Right hindlimb (tissue), 1 donor: ENCODE measurements at places on chromosomes 12 and 14.

DNA sequence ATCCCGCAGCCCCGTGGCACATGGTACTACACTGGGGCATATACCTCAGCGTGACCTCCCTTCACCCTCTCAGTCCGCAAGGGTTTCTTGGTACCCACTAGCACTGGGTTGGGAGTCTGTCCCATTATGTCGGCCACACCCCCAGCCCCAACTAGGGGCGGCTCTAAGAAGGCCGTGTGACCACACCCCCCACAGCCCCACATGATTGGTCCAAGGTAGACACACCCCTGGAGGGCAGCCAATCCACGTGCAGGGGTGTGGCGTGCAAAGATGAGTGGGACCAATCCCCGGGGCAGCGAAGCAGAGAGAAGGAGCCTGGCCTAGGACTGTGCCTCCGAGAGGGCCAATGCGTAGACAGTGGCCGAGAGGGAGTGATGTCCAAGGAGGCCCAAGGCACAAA is 34.6 kb upstream of the BEGAIN start:
- DNase-seq, result peak; percentile 22

GRCh38 chr14:72333357-72333756 is 401.1 kb downstream of the RGS6 start:
- no peak for DNase-seq

DNA sequence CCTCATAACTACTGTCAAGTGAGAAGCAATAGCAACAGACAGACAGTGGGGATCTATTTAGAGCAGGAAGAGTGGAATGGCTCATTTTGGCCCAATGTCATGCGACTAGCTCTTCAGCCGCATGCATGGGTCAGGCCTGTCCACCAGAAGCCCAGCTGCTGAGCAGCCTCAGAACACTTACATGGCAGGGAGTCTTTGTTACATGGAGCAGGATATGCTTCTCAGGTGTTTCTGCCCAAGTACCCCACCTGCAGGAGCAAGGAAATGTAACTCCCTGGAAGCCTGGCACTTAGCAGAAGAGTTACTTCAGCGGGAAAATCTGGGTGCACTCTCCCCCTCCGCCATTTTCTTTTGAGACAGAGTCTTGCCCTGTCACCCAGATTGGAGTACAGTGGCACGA is 73.5 kb upstream of the ARHGAP5 start:
- no peak for DNase-seq

GRCh38 chr14:100737526-100737925 is 10.8 kb downstream of the DLK1 start:
- DNase-seq, result no peak

DNA sequence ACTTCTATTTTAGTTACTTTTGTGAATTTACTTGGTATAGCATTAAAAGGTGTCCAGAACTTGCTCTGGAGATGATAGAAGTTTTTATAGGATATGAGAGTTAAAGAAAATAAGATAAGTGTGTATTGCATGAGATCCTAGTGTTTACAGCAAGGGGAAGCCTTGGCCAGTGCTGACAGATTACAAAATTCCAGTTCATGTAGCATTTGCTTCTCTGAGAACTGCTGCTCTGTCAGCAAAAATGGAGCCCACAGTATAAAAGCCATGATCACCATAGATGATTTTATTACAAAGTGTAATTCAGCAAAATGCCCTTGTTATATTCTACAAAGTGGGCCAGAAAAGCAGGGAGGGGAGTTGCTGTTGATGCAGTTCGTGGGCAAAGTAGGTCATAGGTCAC is 40.0 kb upstream of the ATF1 start:
- no peak for DNase-seq

- peak; percentile 22 for DNase-seq
Measured at GRCh38 chr14:61322011-61322798, 826 bp downstream of the PRKCH start.

DNA sequence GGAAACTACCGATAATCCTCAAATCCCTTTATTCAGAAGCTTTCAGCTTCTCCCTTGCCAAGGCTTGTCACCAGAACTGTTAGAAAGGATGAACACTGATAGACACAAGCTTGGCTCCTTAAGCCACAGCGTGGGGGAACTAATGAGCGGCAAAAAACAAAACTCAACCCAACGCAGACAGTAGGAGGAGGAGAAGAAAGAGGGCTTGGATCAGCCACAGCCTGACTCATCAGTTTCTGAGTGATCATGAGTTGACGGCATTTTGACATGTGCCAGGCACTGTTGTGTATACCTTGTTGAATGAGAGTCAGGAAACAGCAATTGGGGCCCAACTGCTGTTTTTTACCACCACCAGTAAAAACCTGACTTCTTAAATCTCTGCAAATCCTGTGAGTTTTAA is 23.7 kb downstream of the PLXNC1 start:
- DNase-seq, result no peak

GRCh38 chr14:51260225-51260624 is 20.2 kb downstream of the TMX1 start:
- DNase-seq, result no peak

DNA sequence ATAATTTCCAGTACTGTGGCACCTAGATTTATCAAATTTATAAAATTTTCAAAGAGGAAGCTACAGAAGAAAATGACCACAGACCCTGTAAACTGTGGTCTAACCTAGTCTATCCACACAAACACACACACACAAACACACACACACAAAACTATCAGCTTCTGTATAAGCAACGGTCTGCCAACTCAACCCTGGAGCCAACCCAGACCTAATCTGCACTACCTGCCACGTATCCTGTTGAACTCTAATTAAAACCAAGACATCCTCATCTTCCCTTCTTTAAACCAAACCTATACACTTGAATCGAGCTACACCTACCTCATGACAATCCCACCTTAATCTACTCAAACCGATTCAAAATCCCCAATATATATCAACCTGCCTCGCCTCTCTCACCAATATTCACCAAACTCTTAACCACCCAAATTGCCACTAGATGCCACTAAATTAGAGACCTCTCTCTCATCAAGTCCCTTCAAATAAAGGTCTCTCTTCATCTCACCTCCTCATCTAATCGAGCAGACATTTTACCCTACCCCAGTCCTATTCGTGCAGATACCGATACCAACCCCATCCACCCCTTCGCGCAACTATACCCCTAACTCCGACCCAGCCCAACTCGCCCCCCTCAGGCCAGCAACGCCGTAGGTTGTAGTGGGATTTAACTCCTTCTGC is 808 bp downstream of the ACIN1 start:
- no peak for DNase-seq

- DNase-seq, result no peak
Measured at GRCh38 chr14:91376547-91377477, 40.8 kb downstream of the CCDC88C start.

DNA sequence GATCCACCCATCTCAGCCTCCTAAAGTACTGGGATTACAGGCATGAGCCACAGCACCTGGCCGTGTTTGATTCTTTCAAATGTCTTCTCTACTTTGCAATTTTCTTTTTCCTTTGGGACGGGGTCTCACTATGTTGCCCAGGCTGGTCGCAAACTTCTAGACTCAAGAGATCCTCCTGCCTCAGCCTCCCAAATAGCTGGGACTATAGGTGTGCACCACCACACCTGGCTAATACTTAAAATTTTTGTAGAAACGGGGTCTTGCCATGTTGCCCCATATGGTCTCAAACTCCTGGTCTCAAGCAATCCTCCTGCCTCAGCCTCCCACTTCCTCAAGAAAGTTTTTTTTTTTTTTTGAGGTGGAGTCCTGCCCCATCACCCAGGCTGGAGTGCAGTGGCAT is 1.7 kb downstream of the GATC start:
- DNase-seq, result no peak

DNA sequence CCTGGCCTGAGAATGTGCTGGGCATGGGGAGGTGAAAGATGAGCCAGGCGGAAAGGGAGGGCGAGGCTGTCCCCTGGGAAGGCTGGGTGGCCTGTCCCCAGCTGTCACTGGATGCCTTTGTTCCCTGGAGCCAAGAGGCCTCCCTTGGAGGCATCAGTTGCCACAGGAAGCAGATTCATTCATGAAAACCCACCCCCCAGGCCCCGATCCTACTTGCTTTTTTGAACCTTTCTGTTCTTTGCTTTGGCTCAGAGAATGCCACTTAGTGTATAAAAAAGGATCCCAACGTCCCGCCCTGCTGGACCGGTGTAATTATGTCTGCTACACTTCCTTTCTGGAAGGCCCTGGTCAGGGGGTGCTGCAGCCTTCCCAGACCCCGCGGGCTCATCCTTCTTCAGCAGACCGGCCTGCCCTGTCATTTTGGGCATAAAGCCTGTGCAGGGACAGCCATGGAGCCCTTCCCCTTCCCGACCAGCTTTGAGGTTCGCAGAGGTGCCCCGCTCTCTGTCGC is 220.2 kb downstream of the SLC41A2 start:
- peak; percentile 57 for DNase-seq

GRCh38 chr12:121582583-121583333 is 1.9 kb upstream of the KDM2B start:
- DNase-seq, result no peak
